ENCODE measurements at places on chromosomes 5 and 9.

GRCh38 chr9:10674586-10674985 is 61.8 kb upstream of the PTPRD start:
- no peak for DNase-seq

- DNase-seq, result no peak
Measured at GRCh38 chr5:39341896-39342295, 22.4 kb downstream of the C9 start.

- DNase-seq, result no peak
Measured at GRCh38 chr5:156481741-156482140, 154.8 kb downstream of the SGCD start.

DNA sequence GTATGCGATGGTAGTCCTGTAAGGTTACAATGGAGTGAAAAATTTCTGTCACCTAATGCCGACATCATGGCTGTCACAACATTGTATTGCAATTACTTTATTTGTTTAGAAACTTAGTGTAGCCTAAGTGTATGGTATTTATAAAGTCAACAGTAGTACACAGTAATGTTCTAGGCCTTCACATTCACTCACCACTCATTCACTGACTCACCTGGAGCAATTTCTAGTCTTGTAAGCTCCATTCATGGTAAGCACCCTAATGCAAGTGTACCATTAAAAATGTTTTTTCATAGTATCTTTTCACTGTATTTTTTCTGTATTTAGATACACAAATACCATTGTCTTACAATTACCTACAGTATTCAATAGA is 58.5 kb downstream of the ATP10B start:
- DNase-seq, result no peak

DNA sequence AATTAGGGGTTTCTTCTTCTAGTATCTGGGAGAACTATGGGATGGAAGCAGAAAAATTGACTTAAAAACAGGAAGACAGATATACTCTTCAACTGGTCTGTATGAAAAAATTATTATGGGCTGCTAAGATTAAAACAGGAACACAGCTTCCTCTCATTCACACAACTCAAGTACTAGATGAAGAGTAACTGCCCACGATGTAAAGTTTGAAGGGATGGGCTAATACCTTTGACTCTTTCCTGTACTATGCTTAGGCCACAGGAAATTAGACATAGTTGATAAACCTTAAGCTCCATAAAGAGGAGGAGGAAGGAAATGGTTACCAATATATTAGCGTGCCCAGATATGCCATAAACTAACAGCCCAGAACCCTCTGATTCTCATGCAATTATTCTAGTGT is 88.6 kb downstream of the ANKRD31 start:
- no peak for DNase-seq

DNA sequence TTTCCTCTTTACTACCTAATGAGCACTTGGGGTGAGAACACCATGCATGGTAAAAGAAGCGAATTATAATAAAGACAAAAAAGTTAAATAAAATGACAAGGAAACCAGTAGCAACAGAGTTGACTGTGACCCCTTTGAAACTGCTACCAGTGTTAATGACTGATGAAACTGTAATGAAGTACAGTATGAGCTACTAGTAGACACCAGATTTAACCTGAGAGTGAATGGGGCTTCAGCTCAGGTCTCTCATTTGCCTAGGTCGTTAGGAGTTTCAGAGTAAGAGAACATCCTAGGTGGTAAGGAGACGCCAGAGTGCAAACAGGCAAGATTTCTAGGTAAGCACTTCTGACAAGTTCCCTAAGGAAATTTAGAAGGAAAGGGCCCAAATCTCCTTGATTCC is 346.4 kb downstream of the BNC2 start:
- no peak for DNase-seq

Measured in LoVo (cell line).